ENCODE measurements at places on chromosomes 1 and 21.
A peak's percentile ranks its signal among the peaks of the same experiment; 100 is the strongest.

DNA sequence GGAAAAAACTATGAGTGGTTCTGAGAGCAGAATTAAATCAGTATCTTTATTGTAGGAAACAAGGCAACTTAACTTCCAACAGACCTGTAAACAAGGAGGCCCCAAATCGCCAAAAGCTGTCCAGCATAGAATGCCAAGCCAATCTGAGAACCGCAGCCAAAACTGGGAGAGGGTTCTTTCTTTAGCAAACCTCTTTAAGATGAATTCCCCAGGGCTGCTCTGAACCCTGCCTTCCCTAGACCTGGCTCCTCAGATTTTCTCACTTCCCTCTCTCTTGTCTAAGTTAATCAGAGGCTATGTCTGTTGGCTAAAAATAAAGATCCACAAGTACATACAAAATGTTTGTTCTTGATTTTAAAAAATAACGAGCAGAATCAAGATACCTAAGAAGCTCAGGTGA lies 141.4 kb downstream of the SMYD3 start:
- no peaks in the 10 kb centered on the region for H3K36me3 ChIP-seq
- H3K4me3 ChIP-seq, result no peak overlapping the region
- DNase-seq, result no peak
- H3K27me3 ChIP-seq, result no peaks in the 10 kb centered on the region
- H3K4me1 ChIP-seq, result no peaks in the 10 kb centered on the region

DNA sequence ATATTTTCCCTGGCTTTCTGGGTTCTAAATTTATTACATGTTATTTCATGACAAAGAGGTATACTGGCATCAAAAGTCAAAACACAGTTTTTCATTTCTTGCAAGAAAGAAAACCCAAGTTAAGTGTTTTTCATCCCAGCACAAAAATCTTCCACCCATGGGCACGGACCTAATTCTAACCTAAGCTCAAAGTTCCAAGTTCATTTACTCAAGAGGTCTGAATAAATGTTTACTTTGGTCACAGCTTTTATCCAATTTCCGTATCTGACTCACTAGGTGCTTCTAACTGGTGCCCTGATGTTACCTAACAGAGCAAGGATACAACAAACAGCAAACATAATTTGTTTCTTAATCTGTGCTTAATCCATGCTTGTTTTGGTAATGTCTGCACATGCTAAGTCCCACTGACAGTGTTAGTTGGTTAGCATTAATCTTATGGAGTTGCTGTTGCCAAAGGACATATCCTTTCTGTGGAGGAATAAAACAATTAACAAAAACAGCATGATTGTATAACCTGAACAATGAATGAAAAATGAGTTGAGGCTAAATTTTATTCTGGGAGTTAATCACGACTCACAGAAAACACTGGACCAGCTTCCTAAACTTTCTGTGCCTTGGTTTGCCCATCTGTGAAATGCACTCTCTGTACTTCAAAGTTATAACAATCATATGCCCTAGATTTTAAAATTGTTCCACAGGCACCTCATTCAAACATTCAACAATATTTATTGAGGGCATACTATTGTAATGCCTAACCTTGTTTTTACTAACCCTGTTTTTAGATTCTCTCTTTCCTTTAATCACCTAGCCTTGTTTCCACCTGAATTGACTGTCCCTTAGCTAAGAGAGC lies 4.2 kb upstream of the CHD1L start:
- H3K4me3 ChIP-seq, result no peak overlapping the region
- no peak for DNase-seq
- no peaks in the 10 kb centered on the region for H3K27me3 ChIP-seq
- H3K27ac ChIP-seq, result no peak overlapping the region
- no peaks in the 10 kb centered on the region for H3K4me1 ChIP-seq

- no peak for DNase-seq
- H3K27ac ChIP-seq, result no peak overlapping the region
- H3K4me1 ChIP-seq, result peaks cover 8% of the 10 kb centered on the region
Measured at GRCh38 chr1:31570906-31571305, 5.4 kb upstream of the TINAGL1 start.

DNA sequence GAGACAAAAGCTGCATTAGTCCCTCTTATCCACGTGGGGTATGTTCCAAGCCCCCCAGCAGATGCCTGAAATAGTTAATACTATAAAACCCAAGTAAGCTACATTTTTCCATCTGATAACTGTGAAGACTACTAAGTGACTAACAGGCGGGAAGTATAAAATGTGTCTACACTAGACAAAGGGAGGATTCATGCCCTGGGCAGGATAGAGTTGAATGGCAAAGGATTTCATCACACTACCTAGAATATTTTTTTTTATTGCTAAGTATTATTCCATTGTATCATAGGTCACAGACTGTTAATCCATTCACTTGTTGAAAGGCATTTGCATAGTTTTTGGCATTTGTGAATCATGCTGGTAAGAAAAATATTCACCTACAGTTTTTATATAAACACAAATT lies 26.4 kb upstream of the CFHR4 start:
- H3K27me3 ChIP-seq, result no peaks in the 10 kb centered on the region
- no peak overlapping the region for H3K27ac ChIP-seq
- H3K4me3 ChIP-seq, result no peak overlapping the region

DNA sequence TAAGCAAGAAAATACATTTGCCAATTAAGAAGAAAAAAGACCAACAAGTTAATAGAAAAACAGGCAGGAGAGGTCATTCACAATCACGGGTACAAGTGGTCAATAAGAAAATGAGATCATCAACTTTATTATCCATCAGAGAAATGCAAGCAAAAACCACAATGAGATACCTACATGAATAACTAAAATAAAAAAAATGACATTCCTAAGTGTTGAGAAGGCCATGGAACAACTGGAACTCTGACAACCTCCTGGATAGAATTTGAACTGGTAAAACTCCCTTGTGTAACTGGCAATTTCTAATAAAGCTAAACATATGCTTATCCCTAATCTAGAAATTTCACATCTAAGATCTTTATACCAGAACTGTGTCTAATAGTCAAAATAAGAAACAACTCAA lies 135.4 kb upstream of the BACE2 start:
- no peak for DNase-seq
- no peaks in the 10 kb centered on the region for H3K27me3 ChIP-seq
- H3K4me1 ChIP-seq, result no peaks in the 10 kb centered on the region
- no peak overlapping the region for H3K27ac ChIP-seq
- no peaks in the 10 kb centered on the region for H3K36me3 ChIP-seq

DNA sequence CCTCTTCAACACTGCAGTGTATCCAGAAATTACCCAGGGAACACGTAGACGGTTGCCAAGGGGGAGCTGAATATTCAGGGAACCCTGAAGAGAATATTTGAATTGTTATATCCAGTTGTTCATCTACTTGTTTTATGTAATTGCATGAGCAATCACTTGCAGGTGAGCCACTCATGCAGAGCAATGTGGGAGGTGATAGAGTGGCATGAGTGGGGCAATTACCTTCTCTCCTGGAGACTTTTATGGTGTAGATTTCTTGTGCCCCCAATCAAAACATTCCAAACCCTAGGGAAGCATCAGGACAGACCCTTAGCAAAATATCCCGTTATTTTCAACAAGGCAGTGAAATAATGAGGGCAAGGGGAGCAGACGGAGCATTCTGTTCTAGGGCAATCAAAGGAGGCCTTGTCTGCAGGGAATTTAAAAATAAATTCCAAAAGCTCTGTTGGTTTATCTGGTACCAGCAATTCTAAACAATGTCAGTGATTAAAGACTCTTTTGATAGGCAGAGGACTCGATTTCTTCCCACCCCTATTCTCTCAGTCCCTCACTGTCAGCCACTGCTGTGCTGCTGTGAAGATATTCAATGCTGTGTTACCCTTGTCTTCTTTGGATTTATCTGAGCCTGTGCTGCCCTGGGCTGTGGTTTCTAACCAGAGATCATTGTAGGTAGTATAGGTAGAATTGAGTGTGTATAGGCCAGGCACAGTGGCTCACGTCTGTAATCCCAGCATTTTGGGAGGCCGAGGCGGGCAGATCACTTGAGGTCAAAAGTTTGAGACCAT lies 180.2 kb upstream of the MAP1LC3C start:
- no peaks in the 10 kb centered on the region for H3K27me3 ChIP-seq
- no peaks in the 10 kb centered on the region for H3K4me1 ChIP-seq

DNA sequence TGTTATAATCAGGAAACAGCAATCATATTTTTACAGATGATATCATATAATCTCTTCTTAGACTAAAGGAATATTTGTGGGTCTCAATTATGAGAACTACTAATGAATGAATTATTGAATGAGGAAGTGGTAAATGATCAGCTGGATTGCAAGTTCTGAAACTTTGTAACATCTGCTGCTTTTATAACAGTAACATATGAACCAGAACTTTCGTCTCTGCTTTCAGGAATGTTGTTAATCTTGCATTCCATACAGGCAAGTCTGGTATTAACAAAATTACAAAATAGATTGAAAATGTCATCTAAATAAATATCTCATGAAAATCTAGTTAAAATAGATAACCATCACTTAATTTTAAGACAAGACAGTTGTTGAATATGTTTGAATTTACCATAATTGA lies 110.5 kb upstream of the COL11A1 start:
- H3K4me3 ChIP-seq, result no peak overlapping the region
- no peaks in the 10 kb centered on the region for H3K36me3 ChIP-seq
- no peaks in the 10 kb centered on the region for H3K27me3 ChIP-seq
- H3K27ac ChIP-seq, result no peak overlapping the region
- no peak for DNase-seq
- H3K4me1 ChIP-seq, result no peaks in the 10 kb centered on the region

GRCh38 chr1:89037186-89037585 lies 14.5 kb upstream of the GBP3 start:
- no peak for DNase-seq
- H3K4me3 ChIP-seq, result no peak overlapping the region
- H3K27ac ChIP-seq, result no peak overlapping the region
- no peaks in the 10 kb centered on the region for H3K36me3 ChIP-seq
- no peaks in the 10 kb centered on the region for H3K27me3 ChIP-seq
- no peaks in the 10 kb centered on the region for H3K4me1 ChIP-seq

DNA sequence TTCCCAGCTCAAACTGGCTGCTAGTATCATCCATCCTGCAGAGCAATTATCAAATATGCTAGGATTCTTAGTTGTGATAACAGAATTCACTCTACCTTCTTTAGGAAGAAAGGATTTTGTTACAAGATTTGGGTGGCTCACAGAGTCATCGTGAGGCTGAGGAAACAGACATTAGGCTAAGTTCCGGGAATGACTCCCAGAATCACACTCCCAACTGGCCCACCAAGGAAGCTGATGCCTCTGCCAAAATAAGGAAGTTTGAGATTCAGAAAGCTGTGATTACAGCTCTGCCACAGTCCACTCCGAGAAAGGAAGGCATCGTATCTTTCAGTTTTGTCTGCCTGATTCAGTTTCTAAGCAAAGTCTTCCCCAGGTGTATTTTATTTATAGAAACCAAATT lies 50.6 kb upstream of the LYPLAL1 start:
- H3K36me3 ChIP-seq, result no peaks in the 10 kb centered on the region
- no peaks in the 10 kb centered on the region for H3K27me3 ChIP-seq
- H3K4me1 ChIP-seq, result no peaks in the 10 kb centered on the region
- DNase-seq, result peak; percentile 45

- DNase-seq, result no peak
- H3K4me3 ChIP-seq, result no peak overlapping the region
- H3K36me3 ChIP-seq, result no peaks in the 10 kb centered on the region
- no peaks in the 10 kb centered on the region for H3K4me1 ChIP-seq
- H3K27ac ChIP-seq, result no peak overlapping the region
Measured at GRCh38 chr1:109163551-109163950, 49.6 kb downstream of the ELAPOR1 start.

GRCh38 chr1:39116860-39117728 lies 87.4 kb upstream of the MACF1 start:
- no peaks in the 10 kb centered on the region for H3K27me3 ChIP-seq
- H3K27ac ChIP-seq, result no peak overlapping the region
- peaks cover 8% of the 10 kb centered on the region for H3K4me1 ChIP-seq
- no peak overlapping the region for H3K4me3 ChIP-seq

GRCh38 chr1:70486676-70487458 lies 75.8 kb downstream of the CTH start:
- no peak overlapping the region for H3K4me3 ChIP-seq
- H3K27ac ChIP-seq, result no peak overlapping the region
- no peaks in the 10 kb centered on the region for H3K4me1 ChIP-seq
- no peaks in the 10 kb centered on the region for H3K36me3 ChIP-seq

GRCh38 chr1:167934426-167935215 lies 1.9 kb upstream of the DCAF6 start:
- H3K4me3 ChIP-seq, result peak overlapping the region; percentile 79
- no peaks in the 10 kb centered on the region for H3K27me3 ChIP-seq
- no peaks in the 10 kb centered on the region for H3K36me3 ChIP-seq
- H3K4me1 ChIP-seq, result no peaks in the 10 kb centered on the region

GRCh38 chr1:29145739-29146437 lies 22.2 kb upstream of the TMEM200B start:
- H3K27me3 ChIP-seq, result no peaks in the 10 kb centered on the region
- no peak overlapping the region for H3K27ac ChIP-seq
- no peak for DNase-seq
- no peaks in the 10 kb centered on the region for H3K4me1 ChIP-seq

DNA sequence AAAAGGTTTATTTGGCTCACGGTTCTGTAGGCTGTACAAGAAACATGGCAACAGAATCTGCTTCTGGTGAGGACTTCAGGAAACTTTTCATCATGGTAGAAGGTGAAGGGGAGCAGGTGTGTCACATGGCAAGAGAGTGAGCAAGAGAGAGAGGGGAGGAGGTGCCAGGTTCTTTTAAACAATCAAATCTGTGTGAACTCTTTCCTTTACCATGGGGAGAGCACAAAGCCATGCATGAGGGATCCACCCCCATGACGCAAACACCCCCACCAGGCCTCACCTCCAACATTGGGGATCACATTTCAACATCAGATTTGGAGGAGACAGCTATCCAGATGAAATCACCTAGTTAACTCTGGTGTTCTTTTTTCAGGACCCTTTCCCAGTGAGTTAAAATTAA lies 103.6 kb downstream of the GALNT2 start:
- no peaks in the 10 kb centered on the region for H3K36me3 ChIP-seq
- H3K27ac ChIP-seq, result peak overlapping the region; percentile 24
- no peak for DNase-seq
- H3K4me1 ChIP-seq, result no peaks in the 10 kb centered on the region
- H3K27me3 ChIP-seq, result no peaks in the 10 kb centered on the region
- no peak overlapping the region for H3K4me3 ChIP-seq

DNA sequence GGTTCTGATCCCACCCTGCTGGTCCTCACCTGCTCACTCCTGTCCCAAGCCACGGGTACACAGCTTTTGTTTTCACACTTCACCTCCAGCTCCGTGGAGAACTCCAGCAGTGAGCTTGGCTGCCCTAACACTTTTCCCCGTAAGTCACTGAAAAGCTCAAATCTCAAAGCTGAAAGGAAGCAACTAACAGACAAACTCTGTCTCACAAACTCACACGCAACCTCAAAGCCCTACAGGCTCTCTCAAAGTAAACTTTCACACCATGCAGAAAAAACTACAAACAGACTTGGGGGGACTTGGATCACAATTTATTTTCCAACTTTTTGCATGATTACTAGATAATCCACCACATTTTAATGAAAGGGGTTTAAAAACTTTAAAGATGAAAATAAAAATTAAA lies 88.3 kb downstream of the AK5 start:
- no peak overlapping the region for H3K27ac ChIP-seq
- no peak for DNase-seq
- H3K4me3 ChIP-seq, result no peak overlapping the region
- no peaks in the 10 kb centered on the region for H3K27me3 ChIP-seq
- H3K36me3 ChIP-seq, result no peaks in the 10 kb centered on the region
- no peaks in the 10 kb centered on the region for H3K4me1 ChIP-seq

All from aorta (tissue), 5 donors.